Upper lobe of right lung (tissue), 1 donor: ENCODE measurements at places on chromosomes 7 and 10. TPM values are rescaled to one million over a fixed set of nuclear protein-coding genes. Genes with fewer than 3 reads are reported as not detected.

GRCh38 chr7:127940381-127941160 is 90.7 kb downstream of the LRRC4 start:
- no peak for DNase-seq
- H3K27me3 ChIP-seq, result no peaks in the 10 kb centered on the region
- no peak overlapping the region for H3K27ac ChIP-seq
- H3K4me3 ChIP-seq, result no peak overlapping the region
- H3K36me3 ChIP-seq, result no peaks in the 10 kb centered on the region
- H3K4me1 ChIP-seq, result no peaks in the 10 kb centered on the region

Gene GARIN1A
- 2.1 TPM for total RNA-seq

- no peaks in the 10 kb centered on the region for H3K27me3 ChIP-seq
- H3K4me3 ChIP-seq, result no peak overlapping the region
- no peak for DNase-seq
Observed at GRCh38 chr7:326273-326672, 36.3 kb downstream of the FOXL3 start.

GRCh38 chr7:80136261-80137055 is 1.8 kb downstream of the GNAI1 start:
- H3K4me3 ChIP-seq, result peak overlapping the region; percentile 86
- DNase-seq, result no peak

DNA sequence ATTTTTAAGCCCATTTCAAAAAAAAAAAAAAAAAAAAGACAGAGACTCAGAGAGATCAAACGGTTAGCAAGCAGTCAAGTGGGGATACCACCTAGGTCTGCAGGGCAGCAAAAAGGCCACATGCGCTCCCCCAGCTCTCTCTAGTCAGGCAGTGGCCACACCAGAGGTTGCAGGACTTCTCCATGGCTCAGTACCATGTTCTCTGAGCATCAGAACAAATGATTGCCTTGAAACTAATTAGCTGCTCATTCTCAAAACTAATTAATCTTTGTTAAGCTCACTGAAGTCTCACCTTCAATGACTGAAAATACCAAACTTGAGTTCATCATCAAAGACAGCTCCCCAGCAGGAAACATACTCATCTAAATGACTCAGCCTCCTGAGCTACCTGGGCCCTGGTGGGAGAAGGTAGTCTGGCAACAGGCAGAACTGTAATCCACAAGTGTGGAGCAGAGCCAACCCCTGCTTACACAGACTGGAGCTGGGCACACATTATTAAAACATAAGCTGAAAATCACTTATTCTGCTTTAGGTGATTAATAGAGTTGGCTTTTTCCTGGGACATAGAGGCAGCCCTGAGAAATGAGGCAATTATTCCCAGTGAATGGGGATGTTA is 319.6 kb downstream of the GRID1 start:
- H3K4me3 ChIP-seq, result no peak overlapping the region
- DNase-seq, result no peak
- no peaks in the 10 kb centered on the region for H3K27me3 ChIP-seq
- no peaks in the 10 kb centered on the region for H3K36me3 ChIP-seq
- no peaks in the 10 kb centered on the region for H3K4me1 ChIP-seq
- no peak overlapping the region for H3K27ac ChIP-seq

- DNase-seq, result no peak
- H3K27me3 ChIP-seq, result no peaks in the 10 kb centered on the region
- H3K4me3 ChIP-seq, result no peak overlapping the region
- H3K27ac ChIP-seq, result no peak overlapping the region
- H3K4me1 ChIP-seq, result no peaks in the 10 kb centered on the region
Observed at GRCh38 chr7:91771921-91772815, 108.3 kb downstream of the MTERF1 start.

GRCh38 chr10:71222601-71223346 is 10.4 kb downstream of the UNC5B start:
- H3K27ac ChIP-seq, result no peak overlapping the region
- no peak overlapping the region for H3K4me3 ChIP-seq
- no peaks in the 10 kb centered on the region for H3K27me3 ChIP-seq
- no peaks in the 10 kb centered on the region for H3K4me1 ChIP-seq
- no peaks in the 10 kb centered on the region for H3K36me3 ChIP-seq
